ENCODE measurements at places on chromosomes 3 and 15.

DNA sequence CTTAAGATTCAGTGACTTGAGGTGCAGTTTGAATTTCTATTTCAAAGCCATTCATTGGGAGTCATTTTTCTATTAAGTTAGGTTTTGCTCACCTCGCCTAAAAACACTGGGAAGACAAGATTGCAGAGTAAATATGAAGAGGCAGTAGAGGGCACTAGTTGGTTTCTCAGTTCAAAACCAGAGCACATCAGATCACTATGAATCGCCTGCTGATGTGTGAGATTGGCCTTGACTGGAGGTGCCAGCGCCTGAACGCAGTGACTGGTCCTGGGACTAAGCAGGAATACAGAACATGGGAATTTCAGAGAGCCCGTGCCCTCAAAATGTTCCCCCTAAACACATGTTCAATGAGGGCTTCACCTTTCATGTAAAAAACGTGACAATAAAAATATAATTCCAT, 229.0 kb downstream of the ITPR1 start:
- peak; percentile 85 for DNase-seq

DNA sequence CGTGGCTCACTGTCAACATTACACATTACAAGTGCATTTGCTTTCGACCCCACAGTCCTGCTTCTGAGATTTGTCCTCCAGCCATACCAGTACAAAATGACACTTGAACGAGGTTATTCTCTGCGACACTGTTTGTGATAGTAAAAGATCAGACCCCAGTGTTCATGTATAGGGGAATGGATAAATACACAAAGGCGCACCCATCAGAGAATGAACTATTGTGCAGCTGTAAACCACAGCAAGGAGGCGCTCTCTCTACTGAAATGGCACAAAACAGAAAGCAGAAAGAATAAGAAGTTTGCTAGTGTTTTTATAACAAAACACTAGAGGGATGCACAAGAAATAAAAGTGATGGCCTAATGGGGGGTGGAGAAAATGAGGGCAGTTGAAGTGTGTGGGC, 4.9 kb upstream of the CHSY1 start:
- peak; percentile 26 for DNase-seq

GRCh38 chr3:26247712-26248111, 374.9 kb upstream of the LRRC3B start:
- DNase-seq = peak; percentile 8

GRCh38 chr3:112019716-112020115, 14.8 kb upstream of the TMPRSS7 start:
- DNase-seq = no peak

- no peak for DNase-seq
These were observed 32.5 kb downstream of the CHAC1 start for GRCh38 chr15:40985541-40986330.

- DNase-seq = no peak
These were observed 220.5 kb downstream of the TP63 start for GRCh38 chr3:189851682-189852081.

DNA sequence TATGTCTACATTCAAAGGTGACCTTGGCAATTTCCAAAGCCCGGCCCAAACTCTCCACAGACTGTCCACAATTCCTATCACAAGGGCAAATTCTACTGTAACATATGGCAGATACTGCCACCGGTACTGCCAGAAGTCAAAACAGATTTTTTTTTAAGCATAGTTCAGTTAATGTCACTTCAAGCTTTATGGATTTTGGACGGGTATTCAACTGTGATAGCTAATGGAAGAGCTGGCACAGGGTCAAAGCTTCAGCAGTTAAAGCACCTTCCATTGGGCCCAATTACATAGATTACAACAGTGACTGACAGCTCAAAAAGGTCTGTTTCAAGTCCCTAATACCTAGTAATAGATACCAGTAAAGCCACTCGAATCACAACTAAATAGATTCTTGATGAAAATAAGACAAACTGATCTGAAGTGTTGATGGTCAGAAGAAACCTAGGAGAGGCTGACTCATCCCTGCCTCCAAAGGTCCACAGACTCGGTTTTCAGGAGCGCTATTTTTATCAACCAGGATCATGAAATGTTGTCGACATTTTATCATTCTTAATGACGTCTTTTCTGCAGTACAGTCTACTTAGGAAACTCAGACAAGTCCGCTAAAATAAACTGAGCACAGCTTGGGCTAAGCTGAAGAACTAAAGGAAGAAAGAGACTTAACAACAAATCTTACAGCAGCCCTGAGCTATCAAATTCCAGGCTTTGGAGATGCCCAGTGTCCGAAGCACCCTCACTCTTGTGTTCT, 38.7 kb downstream of the ANXA2 start:
- DNase-seq = no peak

DNA sequence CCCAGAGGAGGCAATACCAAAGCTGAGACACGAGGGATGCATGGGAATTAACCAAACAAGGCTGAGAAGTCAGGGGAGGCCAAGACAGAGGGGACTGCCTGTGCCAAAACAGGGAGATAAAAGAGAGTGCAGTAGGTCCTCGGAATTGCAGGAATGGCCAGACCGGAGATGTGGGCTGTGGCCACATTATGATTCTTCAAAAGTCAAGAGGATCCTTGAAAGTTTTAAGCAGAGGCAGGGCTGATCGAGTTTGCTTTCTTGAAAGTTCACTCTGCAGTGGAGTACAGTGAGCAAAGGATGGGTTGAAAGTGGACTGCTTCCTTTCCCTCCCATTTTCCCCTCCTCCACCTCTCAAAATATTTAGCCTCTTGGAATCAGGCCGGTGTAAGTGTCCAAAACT, 73.9 kb upstream of the ADAMTS9 start:
- DNase-seq = no peak

DNA sequence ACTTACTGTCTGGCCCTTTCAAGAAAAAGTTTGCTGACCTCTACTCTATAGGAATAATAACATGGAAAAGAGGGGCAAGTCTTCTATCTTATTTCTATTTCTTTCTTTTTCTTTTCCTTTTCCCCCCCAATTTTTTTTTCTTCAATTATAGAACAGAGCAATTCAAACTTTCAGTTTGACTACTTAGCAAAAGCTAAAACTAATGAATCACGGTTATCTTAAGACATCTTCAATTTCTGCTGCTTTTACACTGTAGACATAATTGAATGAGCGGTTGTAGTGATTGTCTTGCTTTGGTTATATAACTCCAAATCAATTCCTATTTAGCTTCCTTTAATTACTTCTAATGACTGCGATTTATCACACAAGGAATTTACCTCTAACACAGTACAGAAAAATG, 74.3 kb upstream of the P2RY1 start:
- DNase-seq = no peak

- no peak for DNase-seq
These were observed 127.2 kb downstream of the CD47 start for GRCh38 chr3:107963581-107963980.

DNA sequence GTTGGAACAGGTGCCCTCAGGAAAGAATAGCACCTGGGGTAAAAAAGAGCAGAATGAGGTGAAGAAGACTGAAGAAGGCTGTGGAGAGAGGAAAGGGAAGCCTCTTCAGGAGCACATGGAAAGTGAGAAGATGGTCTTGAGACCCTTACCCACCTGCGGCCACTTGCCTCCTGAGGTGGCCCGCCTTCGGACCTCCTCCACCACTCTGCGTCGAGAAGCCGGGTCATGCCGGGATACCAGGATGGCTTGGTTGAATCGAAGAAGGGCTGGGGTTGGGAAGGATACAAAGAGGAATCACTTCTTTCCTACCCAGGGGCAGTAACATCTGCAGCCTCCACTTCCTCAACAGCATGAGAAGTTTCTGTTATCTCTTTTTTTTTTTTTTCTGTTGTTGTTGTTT, 3.0 kb downstream of the LPCAT4 start:
- DNase-seq = no peak

- no peak for DNase-seq
These were observed 28.6 kb downstream of the TRAK1 start for GRCh38 chr3:42119561-42120355.

DNA sequence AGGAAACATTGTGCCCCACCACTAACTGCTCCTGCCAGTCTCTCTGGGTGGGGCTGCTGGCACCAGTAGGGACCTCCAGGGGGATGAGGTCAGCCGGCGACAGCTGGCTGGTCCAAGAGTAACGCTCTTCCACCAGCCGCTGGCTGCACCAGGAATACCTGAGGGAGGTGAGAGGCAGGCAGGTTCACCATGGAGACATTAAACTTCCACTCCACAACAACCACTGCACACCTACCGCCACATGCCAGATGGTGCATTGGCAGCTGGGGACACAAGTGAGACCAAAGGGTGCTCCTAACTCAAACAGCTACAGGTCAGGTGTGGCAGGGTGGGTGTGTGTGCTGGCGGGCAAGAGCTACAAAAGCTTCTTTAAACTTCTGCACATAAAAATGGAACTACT, 4.5 kb downstream of the POLG start:
- no peak for DNase-seq

GRCh38 chr15:57019496-57020160, 101.2 kb downstream of the TCF12 start:
- no peak for DNase-seq

DNA sequence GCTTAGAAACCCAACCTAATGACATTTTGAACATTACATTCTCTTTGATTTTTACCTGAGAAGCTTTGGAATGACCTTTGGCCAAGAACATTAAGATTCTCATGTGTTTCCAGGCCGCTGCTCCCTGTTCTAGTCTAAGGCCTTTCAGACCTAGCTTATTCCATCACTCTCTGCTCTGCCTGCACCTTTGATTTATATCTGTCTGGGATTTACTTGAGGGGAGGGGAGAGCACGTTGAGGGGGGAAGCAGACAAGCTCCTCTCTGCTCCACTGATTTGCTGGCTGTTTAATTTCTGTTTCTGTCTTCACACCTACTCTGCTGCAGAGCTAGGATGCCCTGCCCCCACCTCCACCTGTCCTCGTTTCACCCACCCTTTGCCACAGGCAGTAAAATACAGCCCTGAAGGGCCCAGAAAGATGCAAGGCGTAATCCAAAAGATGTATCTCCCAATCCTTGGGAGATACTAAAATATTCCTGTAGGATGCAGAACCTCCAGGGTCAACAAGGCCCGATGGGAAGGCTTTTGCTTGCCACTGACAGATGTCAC, 429.8 kb downstream of the EPHB1 start:
- no peak for DNase-seq

- DNase-seq = peak; percentile 71
These were observed 101.9 kb upstream of the ICE2 start for GRCh38 chr15:60580650-60581376.

DNA sequence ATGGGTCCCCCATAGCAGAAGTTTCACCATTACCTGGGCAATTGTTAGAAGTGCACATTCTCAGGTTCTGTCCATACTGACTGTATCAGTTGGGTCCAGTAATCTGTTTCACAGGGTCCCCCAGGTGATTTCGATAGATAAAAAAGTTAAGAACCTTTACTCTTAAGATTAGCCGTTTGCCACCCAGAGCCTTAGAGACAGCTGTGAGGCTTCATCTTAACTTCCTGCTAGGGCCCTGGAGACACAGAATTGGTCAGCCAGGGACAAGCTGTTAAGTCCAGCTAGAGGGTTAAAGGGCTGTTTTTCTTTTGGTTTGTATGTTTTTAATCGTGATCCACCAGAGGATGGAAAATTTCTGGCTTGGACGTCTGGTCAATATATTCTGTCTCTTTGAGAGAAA, 6.7 kb downstream of the FAM162A start:
- no peak for DNase-seq

DNA sequence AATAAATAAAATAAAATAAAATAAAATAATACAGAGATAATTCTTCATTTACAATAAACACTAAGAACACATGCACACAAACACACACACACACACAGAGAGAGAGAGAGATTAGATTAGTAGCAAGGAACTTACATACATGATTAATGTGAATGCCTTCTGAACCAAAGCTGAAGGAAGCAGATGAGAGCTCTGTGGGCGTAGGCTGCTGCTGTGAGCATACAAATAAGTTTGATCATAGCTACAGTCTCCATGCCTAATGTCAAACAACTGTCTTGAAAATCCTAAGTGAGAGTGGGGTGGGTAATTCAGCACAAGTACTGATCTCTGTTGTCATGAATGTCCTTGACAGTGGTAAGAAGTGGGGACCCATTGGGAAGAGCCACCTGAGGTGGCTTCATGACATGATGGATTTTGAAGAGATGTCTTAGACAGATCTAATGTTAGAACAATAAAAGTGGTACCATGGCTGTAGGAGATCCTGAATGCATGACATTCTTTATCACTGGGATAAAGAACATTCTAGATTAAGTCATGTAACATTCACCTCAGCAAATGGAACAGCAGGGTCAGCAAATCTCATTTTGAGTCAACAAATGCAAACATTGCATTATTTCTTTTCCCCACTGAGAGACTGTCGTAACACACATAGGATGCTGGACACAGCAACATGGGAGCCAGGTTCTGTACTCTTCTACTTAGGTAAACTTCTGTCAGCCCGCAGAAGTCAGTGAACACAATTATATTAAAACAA, 46.2 kb downstream of the CHL1 start:
- DNase-seq = no peak

DNA sequence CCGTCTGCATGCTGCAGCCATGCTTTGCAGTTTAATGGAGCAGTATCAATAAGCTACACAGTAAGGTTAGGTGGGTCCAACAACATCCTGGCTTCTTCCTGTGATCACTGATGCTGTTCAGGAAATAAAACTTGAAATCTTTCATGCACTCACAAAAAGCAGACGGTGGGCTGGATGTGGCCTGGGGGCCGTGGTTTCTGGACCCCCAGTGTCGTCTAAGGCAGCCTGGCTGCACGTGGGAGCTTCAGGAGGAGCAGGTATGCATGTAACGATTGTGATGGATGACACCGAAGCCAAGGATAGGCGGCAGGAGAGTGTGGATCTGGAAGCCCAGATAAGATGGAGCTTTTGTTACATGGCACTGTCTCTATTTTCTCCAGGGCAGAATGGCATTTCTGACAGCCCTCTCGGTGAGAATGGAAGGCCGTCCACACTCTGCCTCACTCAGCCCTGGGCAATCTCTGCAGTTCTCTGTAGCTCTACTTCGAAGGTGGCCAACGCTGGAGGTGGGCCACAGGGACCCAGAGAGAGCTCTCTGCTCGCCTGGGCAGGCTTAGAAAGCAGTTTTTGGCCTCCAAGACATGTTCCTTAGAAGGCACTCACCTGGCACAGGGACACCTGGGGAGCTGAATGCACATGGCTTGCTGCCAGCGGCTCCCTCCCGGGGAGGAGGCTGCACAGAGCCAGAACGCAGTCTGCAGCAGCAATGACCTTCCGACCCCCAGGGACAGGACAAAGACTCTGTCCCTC, 46.4 kb upstream of the IQSEC1 start:
- no peak for DNase-seq

DNA sequence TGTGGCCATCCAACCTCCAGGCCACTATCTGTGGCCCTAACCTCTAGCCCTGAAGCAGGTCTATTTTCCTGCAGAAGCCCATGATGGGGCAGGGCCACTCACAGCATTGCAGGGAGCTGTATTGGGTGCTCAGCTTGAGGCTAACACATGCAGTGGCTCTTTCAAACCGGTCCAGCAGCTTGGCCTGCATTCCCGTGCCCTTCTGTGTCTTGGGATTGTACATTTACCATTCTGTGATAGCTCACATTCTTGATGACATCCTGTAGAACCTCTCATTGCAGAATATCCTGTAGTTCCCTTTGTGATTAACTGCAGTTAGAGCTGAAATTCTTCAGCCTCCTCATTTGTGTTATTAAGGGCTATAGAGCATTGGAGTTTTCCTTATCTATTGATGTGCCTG, 60.8 kb upstream of the ANKRD34C start:
- no peak for DNase-seq

Measured in SW480 (cell line).